ENCODE measurements at places on chromosomes 3 and 15.

DNA sequence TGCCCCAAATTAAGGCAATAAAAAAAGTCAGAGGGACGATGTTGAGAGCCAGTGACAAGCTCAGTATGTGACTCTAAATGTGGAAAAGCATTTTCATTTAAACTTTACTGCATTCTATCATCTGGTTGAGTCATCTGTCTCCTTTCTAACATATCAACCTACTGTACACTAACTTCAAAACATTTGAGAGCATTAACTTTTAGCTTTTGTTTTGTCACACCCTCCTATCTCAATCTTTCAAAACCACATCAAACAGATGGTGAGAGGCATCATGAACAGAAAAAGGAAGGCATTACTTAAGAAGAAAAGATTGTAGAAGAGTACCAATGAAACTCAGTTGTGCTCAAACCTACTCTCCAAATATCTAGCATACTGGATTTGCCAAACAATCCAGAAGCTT is 4.8 kb downstream of the LRRC58 start:
- no peak for DNase-seq

DNA sequence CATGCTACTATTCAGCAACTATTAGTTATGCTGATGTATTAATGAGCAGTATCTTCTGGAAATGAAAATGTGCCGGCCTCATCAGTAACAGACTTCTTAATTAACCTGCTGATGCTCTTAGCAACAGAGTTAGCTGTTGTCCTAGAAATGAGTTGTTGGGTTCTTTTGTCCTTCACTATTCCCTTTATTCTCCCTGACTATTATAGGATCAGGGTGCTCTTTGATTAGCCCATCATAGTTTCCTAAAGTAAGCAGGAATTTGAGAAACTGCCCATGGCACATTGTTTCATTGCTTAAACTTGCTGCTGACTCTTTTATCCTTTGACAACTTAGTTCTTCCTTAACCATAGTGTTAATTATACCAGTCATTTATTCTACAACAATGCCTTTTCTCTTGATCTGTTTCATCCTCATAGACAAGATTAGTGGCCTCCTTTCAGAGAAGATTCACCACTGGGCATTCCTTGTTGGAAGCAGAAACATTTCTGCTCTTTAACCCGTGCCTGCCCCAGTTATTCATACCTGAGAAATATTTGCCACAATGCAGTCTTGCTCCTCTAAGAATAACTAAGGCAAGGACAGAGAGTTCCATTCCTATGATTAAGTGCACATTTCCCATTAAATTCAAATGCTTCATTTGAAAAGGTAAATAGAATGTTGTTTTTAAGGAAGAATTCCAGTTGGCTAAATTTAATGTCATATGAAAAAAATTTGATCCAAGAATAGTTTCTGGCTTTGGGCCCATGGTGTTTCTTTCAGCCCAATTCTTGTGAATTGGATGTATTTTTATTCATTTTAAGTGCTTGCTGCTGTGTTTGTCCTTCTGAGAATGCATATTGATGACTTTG is 573.3 kb upstream of the TBL1XR1 start:
- peak; percentile 79 for DNase-seq

- no peak for DNase-seq
Observed at GRCh38 chr3:46483825-46484224, 14.0 kb upstream of the RTP3 start.

DNA sequence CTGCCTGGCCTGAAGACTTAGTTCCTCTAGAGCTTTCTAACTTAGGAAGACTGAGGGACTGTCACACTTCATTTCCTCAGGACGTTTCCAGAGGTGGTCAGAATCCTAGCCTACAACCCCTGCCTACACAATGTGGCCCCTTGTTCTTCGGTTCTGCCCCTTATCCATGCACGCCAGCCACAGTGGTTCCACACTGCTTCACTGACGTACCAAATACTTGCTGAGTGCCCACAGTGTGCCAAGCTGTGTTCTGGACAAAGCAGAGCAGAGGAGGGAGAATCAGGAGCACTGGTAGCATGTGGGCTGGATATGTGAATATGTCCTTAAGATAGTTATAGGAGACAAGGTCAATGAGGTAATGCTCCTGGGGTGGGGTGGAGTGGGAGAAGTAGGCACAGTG is 70.5 kb upstream of the SAMMSON start:
- no peak for DNase-seq

DNA sequence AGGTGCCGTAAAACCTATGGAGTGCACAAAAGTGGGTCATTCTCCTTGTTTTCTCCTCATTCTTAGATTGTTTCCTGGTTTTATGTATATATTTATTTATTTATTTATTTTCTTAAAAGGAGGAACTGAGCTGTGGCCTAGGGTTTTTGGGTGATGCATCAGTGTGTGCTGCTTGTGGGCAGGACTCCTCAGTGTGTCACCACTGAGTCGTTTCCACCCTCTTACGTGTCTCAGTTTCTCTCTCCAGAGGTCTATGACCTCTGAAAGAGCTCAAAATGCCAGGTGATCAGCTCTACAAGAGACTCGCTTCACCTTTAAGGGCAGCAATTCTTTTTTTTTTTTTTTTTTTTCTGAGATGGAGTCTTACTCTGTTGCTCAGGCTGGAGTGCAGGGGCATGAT is 72.9 kb downstream of the CD200 start:
- DNase-seq = no peak

- no peak for DNase-seq
Observed at GRCh38 chr3:172271386-172271976, 176.8 kb downstream of the GHSR start.

DNA sequence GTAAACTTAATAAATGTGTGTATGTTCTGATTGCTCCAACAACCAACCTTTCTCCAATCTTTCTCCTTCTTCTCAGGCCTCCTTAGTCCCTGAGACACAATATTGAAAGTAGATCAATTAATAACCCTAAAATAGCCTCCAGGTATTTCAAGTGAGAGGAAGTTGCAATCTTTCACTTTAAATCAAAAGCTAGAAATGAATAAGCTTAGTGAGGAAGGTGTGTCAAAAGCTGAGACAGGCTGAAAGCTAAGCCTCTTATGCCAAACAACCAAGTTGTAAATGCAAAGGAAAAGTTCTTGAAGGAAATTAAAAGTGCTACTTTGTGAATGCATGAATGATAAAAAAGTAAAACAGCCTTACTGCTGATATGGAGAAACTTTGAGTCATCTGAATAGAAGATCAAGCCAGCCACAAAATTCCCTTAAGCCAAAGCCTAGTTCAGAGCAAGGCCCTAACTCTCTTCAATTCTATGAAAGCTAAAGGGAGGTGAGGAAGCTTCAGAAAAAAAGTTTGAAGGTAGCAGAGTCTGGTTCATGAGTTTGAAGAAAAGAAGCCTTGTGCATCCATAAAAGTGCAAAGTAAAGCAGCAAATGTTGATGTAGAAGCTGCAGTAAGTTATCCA is 38.6 kb downstream of the CCDC80 start:
- DNase-seq = no peak

GRCh38 chr15:48720646-48721045 is 75.1 kb upstream of the FBN1 start:
- no peak for DNase-seq

GRCh38 chr15:83592370-83593040 is 61.4 kb upstream of the ADAMTSL3 start:
- DNase-seq = peak; percentile 46

GRCh38 chr3:9190276-9190675 is 59.2 kb downstream of the SRGAP3 start:
- DNase-seq = no peak

GRCh38 chr15:33735637-33736247 is 232.6 kb upstream of the CHRM5 start:
- DNase-seq = no peak

GRCh38 chr3:134620476-134621115 is 30.2 kb downstream of the KY start:
- no peak for DNase-seq

- no peak for DNase-seq
Observed at GRCh38 chr3:4988983-4989834, 10.0 kb downstream of the BHLHE40 start.

DNA sequence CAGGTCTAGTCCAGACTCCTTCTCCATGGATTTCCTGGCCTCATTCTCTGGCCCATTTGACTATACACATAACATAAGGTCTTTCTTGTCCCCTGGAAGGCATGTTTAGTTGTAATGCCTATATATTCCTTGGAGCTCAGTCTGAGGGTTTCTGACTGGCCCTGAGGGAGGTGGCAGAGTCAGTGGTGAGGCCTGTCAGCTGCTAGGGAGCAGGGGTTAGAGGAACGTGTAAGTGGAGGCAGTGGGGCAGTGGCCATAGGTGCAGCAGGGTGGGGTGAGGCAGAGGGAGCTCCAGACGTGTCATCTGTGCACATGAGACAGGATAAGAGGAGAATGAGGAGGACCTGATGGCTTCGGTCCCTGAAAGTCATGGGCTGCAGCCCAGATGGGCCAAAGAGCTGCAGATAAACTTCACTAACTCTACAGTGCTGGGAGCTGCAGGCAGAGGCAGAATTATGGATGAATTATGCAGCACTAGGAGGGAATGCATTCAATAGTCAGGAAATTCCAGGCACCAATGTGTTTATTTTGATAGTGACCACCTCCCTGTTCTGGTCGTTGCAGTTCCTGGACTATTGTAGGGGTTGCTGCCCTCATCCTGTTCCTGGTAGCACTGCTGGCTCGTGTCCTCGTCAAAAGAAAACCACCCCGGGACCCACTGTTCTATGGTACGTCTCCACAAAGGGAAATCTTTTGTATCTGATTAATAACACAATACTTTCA is 4.9 kb downstream of the TM6SF1 start:
- no peak for DNase-seq

DNA sequence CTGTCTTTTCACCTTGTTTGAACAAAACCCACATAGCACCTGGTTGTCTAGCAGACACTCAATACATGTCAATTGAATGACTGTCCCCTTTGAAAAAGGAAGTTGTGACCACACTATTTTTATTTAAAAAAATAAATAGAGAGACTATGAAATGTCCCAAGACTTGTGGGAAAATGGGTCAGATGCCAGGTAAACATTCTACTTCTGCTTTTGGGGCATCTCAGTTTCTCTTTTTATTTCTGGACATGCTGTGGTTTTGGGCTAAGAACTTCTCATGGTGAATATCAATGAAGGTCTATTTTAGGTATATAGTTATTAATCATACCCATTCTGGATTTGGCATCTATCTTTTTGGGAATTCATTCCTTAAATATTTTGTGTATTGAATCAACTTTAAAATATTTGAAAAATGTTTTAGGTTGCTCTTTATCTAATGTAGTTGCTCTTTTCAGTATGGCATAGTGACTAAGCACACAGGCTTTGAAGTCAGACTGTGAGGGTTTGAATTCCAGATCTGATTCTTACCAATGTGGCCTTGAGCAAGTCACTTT is 4.4 kb downstream of the TMEM45A start:
- DNase-seq = no peak

GRCh38 chr3:13143381-13144004 is 70.3 kb upstream of the IQSEC1 start:
- no peak for DNase-seq

- no peak for DNase-seq
Observed at GRCh38 chr3:12932347-12932746, 91.0 kb upstream of the RPL32 start.

- no peak for DNase-seq
Observed at GRCh38 chr15:90801803-90802202, 66.6 kb upstream of the FURIN start.

- no peak for DNase-seq
Observed at GRCh38 chr3:146246526-146246925, 4.4 kb downstream of the PLSCR4 start.

DNA sequence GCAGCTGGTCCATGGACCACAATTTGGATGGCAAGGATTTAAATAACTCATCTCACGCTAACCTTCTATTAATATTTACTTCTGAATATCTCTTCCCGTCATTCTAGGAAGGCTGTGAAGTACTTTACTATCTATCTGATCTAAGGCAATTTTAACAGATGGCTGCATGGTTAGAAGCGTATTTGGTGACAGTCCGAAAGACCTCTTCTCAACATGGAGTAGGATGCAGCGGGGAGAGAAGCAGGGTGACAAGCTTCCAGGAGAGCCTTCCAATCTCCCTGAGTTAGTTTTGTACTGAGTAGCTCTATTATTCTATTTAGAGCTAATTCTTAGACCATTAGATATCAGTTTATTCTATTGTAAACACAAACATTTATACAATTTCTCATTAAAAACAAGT is 309.4 kb downstream of the PLCL2 start:
- DNase-seq = no peak

DNA sequence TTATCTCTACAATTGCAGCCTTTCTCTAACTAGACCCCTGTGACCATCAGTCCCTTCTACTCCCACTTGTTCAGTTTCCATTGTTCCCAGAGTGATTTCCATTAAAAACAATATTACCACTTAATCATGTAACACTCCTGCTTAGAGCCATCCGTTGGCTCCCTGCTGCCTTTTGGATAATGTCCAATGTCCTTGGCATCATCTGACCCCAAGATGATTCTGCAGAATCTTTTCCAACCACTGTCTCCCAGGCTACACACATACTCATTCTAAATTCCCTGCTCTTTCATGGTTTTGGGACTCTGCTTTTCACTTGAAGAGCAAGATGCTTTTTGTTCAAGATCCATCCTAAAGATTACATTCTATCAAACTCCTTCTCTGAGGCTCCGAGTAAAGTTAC is 7.1 kb downstream of the KCNH8 start:
- no peak for DNase-seq

GRCh38 chr3:118932822-118933558 is 101.7 kb downstream of the IGSF11 start:
- DNase-seq = no peak
